ENCODE measurements at places on chromosomes 13 and 19. TPM values are rescaled to one million over a fixed set of nuclear protein-coding genes. Genes with fewer than 3 reads are reported as not detected.
A peak's percentile ranks its signal among the peaks of the same experiment; 100 is the strongest.

DNA sequence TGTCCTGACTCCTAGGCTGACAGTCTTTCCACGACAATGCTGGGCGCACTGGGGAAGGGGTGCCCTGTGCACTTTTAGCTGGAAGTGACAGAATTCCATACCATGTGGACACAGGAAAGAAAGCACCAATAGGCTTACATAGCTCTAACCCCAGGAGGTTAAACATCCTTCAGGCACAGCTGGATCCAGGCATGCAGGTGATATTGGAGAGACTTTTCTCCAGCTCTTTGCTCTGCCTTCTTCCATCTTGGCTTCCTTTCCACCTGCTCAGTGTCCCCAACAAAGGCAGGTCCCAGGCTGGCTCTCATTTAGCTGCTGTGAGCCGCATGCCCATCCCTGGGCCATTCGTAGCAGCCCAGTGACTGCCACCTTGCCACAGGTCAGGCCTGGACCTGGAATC lies 61.1 kb upstream of the LDLR start:
- no peak for DNase-seq

GRCh38 chr13:91136806-91137205 lies 210.7 kb upstream of the MIR17HG start:
- DNase-seq = no peak

GRCh38 chr19:16516923-16517610 lies 20.9 kb downstream of the C19orf44 start:
- DNase-seq = no peak

DNA sequence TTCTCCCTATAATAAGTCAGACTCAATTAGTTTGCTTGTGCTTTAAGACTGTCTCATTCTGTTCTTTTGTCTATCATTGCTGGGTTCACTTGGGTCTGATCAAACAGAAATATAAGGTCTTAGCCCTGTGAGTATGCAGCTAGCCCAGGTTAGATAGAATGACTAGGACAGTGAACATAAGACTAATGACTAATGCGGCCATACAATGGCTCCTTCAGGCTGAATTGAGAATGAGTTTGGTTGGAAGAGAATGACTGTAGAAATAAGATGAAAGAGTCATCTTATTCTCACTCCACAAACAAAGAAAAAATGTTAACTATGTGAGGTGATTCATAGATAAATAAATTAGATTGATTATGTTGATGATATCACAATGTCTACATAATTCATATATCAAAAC lies 50.1 kb upstream of the OBI1 start:
- no peak for DNase-seq

- DNase-seq = no peak
These were observed 88.6 kb downstream of the SPACA7 start for GRCh38 chr13:112464720-112465119.

GRCh38 chr13:98252931-98253470 lies 75.9 kb upstream of the RNF113B start:
- no peak for DNase-seq

DNA sequence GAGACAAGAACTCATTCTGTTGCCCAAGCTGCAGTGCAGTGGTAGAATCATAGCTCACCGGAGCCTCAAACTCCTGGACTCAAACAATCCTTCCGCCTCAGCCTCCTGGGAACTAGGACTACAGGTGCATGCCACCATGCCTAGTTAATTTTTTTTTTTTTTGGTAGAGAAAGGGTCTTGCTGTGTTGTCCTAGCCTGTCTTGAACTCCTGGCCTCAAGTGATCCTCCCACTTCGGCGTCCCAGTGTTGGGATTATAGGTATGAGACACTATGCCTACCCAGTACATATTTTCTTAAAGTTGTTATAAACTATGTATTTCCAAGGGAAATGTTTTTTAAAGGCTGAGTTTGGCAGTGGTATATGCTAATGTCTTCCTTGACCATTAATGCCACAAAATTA lies 412.6 kb downstream of the KLF12 start:
- DNase-seq = no peak

- DNase-seq = no peak
These were observed 2.4 kb downstream of the NCAN start for GRCh38 chr19:19214159-19214490.

GRCh38 chr13:77544758-77545338 lies 9.3 kb downstream of the SCEL start:
- no peak for DNase-seq

DNA sequence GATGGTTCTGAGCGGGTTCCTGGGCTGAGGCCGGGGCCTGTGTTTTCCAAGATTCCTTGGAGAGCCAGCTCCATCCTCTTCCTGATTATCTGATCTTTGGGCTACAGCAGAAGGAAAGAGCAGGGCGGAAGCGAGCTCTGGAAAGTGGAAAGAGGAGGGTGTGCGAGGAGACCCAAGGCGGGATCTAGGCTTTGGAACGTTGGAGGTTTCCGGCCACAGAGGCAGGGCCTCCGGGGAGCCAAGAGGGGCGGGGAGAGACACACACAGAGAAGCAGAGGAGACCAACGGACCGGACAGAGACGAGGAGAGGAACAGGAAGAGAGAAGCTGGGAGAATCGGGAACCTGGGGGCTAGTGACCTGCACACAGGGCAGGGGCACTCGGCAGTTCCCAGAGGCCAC lies at the start of gene CLEC11A:
CLEC11A (plus strand) TSS at position 296 of the 400 bp plus-strand sequence. CDS start 162 bp downstream, outside the sequence.
- no peak for DNase-seq

DNA sequence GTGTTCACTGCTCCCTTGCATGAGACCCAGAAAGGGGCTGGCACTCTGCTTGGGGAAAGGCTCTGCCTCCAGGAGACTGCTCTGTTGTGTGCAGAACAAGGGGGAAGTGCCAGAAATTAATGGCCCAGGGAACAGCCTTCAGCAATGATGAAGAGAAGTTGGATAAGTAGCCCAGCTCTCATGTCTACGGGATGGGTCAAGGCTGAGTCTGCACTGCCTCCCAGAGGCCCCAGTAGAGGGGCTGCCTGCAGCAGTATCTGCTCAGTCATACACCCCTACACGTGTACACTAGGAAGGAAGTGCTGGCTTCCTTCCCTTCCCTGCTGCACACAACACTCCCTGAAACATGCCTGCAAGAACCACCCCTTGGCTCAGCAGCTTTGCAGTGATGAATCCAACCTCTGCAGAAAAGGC lies 54.6 kb upstream of the URI1 start:
- DNase-seq = no peak

- DNase-seq = no peak
These were observed 173.7 kb downstream of the KLF12 start for GRCh38 chr13:73960474-73960873.

GRCh38 chr13:98834254-98834960 lies 81.9 kb upstream of the SLC15A1 start:
- no peak for DNase-seq

GRCh38 chr19:30479231-30479630 lies 107.0 kb downstream of the ZNF536 start:
- DNase-seq = no peak

GRCh38 chr19:38009650-38010242 lies 102.7 kb downstream of the SIPA1L3 start:
- DNase-seq = no peak

GRCh38 chr13:40329781-40330485 lies 336.5 kb downstream of the FOXO1 start:
- no peak for DNase-seq

DNA sequence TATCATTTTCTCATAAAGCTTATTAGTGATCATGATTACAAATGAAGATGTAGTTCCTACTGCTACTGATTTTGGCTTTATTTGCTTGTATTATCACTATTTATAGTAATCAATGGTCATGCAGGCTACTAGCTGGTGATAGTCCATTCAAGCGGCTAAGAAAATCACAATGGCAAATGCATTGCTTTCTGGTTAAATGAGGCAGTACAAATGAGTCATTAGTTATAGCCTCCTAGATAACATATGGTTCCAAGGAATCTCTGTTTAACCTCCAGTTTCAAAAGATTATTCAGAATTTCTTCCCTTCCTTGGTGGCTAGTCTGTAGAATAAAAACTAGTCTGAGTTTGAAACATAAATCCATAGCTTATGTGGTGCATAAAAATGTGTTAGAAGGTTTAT lies 141.3 kb upstream of the HTR2A start:
- DNase-seq = no peak

DNA sequence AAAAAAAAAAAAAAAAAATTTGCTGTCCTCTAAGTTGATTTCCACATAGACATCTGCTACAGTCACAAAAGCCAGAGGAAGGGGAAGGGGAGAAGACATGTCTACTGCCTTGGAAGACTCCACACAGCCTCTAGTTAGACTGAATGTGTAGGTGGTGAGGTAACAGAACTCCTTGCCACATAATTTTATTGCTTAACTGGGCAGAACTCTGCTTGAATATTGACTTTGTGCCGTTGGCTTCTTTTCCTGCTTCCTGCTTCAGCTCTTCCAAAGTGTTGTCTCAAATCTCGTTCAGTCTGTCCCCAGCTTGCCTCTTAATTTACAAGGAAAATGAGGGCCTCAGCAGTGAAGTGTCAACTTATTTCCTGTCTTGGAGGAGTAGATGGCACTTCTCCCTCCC lies 37.1 kb downstream of the ESD start:
- no peak for DNase-seq

DNA sequence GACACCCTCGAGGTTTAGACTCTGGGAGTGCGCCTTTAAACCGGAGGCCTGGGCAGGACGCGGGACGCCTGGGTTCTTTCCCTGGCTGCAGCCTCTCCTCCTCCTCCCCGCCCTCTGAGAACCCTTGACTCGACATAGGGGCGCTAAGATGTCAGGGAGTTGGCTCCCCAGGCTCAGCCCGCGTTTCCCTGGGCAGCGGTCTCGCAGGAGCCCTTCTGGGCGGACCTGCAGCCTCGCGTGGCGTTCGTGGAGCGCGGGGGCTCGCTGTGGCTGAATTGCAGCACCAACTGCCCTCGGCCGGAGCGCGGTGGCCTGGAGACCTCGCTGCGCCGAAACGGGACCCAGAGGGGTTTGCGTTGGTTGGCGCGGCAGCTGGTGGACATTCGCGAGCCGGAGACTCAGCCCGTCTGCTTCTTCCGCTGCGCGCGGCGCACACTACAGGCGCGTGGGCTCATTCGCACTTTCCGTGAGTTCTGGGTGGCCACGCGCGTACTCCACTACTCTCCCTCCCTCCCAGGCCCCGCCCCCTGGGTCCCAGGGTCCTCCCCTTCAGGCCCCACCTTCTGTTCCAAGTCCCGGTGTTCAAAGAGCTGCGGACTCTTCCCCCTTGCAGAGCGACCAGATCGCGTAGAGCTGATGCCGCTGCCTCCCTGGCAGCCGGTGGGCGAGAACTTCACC lies 1.3 kb downstream of the ICAM5 start:
- peak; percentile 55 for DNase-seq

GRCh38 chr19:47187797-47188196 lies 43.2 kb downstream of the BBC3 start:
- peak; percentile 16 for DNase-seq

DNA sequence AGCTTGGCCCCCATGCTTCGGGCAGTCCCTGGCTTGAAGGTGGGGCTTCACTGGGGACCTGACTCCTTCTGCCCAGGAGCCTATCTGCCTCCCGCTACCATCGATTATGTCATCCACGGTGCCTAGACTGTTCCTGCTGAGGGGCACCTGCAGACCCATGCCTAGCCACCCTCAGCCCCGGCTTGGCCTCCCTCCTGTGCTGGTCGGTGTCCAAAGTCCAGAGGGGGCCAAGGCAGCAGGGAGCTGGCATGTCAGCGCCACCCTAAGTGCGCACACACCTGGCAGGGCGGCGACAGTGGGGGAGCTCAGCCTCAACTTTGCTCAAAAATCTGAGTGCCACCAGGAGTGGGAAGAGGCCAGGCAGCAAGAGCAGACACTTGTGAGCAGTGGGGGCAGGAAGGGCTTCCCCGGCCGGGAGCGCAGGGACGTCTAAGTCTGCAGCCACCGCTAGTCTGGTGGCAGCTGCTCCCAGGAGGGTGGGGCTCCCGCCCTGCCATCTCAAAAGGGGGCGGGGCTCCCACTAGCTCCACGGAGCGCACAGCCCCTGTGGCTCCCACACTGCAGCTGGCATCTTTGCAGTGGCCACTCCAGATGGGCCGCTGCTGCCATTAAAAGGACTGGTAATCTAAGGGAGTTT lies 13.5 kb upstream of the URAD start:
- no peak for DNase-seq

GRCh38 chr19:7242601-7243258 lies 51.5 kb downstream of the INSR start:
- DNase-seq = no peak

The GPR12 gene
- not detected for total RNA-seq

The ERICH6B gene
- total RNA-seq = not detected

The LGALS7B gene
- total RNA-seq = 4.8 TPM

The ADAMTSL5 gene
- 9.5 TPM for total RNA-seq

The CPAMD8 gene
- 5.8 TPM for total RNA-seq

The URAD gene
- total RNA-seq = not detected

The LRRC25 gene
- total RNA-seq = not detected

The NDUFS7 gene
- 67.9 TPM for total RNA-seq

The POSTN gene
- not detected for total RNA-seq

All from Calu3 (cell line).